Heart right ventricle (tissue), 16 donors: ENCODE measurements at places on chromosomes 11 and 22.

GRCh38 chr11:69662806-69663205 is 12.3 kb downstream of the LTO1 start:
- H3K4me1 ChIP-seq = peaks cover 9% of the 10 kb centered on the region
- no peak for DNase-seq
- no peak overlapping the region for H3K27ac ChIP-seq
- H3K27me3 ChIP-seq = no peaks in the 10 kb centered on the region
- no peak overlapping the region for H3K4me3 ChIP-seq
- peaks cover 36% of the 10 kb centered on the region for H3K36me3 ChIP-seq

GRCh38 chr11:65382804-65383368 is 440 bp upstream of the SLC25A45 start:
- peak overlapping the region; percentile 74 for H3K4me3 ChIP-seq
- no peaks in the 10 kb centered on the region for H3K27me3 ChIP-seq
- no peak for DNase-seq

DNA sequence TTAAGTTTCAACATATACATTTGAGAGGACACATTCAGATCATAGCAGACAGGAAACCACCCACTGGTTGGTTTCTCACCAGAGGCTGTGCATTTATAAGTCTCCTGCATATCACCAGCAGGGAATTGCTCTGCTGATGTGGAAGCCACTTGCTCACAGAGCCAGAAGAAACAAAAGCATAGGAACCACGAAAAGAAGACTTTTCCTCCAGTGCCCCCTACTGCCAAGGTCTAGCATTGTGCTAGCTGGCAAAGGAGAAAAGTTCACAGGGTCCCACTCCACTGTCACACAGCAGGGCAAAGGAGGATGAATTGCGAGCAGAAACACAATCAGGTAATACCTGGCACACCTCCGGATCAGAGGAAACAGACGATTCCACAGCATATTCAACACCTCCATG is 28.9 kb upstream of the ISX start:
- no peak for DNase-seq
- H3K36me3 ChIP-seq = no peaks in the 10 kb centered on the region
- no peak overlapping the region for H3K27ac ChIP-seq

DNA sequence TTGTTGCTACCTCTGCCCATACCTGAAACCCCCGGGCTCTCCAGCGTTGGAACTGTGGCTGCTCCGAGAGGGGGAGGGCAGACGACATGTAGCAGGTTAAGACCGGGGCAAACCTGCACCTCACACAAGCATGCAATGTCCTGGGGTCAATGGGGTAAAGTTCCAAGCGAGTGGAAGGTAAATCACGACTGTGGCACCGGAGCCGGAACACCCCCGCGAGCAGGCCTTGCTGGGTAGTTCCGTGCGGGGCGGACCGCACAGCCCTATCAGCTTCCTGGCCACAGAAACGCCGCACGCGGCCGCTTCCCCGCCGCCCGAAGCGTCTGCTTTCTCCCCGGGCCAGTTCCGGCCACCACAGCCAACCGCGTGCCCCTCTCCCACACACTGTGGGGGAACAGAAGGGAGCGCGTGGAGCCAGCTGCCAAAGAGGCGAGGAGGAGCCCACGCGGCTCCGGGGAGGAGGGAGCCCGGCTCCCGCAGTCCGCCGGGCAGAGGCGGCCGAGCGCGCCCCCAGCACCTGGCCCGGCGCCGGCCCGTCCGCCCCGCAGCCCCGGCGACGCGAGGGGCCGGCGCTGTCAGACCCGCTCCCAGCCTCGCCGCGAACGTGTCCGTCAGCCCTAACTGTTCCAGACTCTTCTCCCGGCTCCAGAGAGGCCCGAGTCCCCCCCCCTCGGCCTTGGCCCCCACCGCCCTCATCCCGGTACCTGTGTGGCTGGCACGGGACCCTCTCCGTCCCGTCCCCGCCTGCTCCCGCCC is 1.6 kb downstream of the SPTBN2 start:
- peak overlapping the region; percentile 51 for H3K4me3 ChIP-seq
- H3K27ac ChIP-seq = no peak overlapping the region
- no peak for DNase-seq
- peaks cover 29% of the 10 kb centered on the region for H3K27me3 ChIP-seq

- H3K4me1 ChIP-seq = no peaks in the 10 kb centered on the region
- H3K36me3 ChIP-seq = no peaks in the 10 kb centered on the region
- H3K4me3 ChIP-seq = no peak overlapping the region
- no peaks in the 10 kb centered on the region for H3K27me3 ChIP-seq
Observed at GRCh38 chr11:127619946-127620345, 619.4 kb upstream of the KIRREL3 start.

DNA sequence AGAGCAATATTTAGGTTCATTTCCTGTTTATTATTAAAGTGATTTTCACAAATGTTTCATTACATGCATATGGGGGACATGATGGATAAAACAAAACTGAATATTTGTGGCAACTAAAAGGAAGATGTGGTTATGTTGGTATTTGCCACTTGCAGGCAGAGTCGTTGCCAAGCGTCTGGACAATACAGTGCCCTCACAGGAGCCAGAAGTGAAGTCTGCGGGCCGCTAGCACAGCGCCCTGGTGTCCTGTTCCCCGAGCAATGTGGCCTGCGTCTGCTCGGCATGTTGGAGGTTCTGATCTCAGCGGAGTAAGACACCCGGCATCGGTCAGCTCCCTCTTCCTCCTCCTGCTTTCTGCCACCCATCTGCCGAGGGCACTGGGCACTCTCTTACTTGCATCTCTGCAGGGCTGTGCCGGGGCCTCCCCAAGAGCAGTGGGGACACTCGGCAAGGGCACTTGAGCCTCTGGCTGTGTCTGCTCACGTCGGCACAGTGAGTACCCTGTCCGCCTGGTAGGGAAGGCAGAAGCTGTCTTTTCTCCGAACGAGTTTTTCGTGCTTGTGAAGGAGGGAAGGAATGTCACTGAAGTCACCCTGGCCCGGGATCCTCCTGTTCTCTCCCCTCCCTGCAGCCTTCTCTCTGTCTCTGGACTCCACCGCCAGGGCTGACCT is 10.5 kb upstream of the TTLL12 start:
- no peak overlapping the region for H3K27ac ChIP-seq
- no peaks in the 10 kb centered on the region for H3K36me3 ChIP-seq
- no peak for DNase-seq
- H3K27me3 ChIP-seq = peaks cover 7% of the 10 kb centered on the region
- H3K4me3 ChIP-seq = no peak overlapping the region
